ENCODE measurements at places on chromosomes 2 and 18.

DNA sequence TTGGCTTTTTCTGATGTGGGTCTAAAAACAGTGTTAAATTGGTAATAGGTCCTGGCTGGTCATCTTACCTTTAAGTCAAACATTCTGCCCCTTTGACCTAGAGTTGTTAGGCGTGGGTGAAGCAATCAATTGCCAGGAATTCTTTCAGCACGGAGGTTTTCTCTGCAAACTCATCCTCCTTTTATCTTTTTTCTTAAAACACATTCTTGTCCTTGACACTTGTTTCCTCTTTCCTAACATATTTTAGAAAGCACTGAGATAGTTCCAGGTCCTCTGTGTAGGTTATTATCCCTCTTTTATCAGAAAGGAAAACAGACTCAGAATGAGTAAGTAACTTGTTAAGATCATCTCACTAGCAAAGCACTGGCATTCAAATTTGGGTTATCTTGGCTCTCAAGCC lies 18.6 kb upstream of the AP1S3 start:
- DNase-seq = no peak

DNA sequence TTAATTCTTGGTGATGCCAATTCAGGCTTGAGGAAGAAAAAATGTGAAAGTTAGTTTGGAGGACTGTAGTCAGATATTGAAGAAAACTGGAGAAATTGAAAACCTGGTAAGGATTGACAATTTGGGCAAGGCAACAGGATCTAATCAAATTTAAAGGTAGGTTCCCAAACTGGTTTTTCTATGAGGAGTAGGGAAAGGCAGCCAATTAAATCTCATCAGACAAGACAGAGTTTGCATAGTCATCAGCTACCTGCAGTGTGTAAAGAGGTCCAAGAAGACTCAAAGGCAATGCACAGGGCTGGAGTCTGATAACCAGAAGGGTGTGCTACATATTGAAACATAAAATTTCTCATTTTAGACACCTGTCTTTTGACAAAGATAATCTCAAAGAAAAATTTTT lies 16.0 kb upstream of the CAB39 start:
- DNase-seq = no peak

- no peak for DNase-seq
Measured at GRCh38 chr2:65050931-65051330, 5.3 kb upstream of the CEP68 start.

DNA sequence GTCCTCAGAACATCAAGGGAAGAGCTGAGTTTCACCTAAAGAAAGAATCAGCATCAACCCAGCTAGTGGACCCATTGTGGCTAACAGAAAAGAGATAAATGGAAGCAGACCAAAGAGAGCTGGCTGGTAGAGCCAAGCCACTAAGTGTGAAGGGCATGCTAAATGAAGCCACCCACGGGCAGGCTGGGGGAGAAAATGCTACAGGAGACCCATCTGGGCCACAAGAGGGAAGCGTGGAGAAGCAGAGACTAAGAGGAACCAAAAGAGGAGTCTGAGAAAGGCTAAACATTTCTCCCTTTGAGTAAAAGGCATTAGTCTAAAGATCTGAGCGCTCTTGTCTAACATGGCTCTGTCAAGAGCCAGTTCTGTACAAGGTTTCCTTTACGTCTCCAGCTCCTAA lies 15.8 kb downstream of the CWC22 start:
- no peak for DNase-seq

DNA sequence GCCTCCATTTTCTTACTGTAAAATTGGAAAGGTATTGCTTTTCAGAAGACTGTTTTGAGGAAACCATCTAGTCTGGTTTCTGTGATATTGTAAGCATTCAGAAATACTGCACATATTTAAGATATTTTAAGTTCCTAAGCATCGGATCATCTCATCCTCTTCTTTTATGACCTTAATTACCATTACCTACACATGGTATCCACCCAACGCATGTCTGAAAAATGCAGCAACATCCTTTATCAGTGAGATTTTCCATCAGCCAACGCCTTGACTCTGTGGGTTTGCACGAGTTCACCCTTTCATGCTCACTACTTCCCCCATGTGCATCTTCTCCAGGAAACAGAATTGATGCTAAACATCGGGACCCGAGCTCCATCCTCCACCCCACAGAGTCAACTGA lies 84.3 kb downstream of the COL4A4 start:
- no peak for DNase-seq

DNA sequence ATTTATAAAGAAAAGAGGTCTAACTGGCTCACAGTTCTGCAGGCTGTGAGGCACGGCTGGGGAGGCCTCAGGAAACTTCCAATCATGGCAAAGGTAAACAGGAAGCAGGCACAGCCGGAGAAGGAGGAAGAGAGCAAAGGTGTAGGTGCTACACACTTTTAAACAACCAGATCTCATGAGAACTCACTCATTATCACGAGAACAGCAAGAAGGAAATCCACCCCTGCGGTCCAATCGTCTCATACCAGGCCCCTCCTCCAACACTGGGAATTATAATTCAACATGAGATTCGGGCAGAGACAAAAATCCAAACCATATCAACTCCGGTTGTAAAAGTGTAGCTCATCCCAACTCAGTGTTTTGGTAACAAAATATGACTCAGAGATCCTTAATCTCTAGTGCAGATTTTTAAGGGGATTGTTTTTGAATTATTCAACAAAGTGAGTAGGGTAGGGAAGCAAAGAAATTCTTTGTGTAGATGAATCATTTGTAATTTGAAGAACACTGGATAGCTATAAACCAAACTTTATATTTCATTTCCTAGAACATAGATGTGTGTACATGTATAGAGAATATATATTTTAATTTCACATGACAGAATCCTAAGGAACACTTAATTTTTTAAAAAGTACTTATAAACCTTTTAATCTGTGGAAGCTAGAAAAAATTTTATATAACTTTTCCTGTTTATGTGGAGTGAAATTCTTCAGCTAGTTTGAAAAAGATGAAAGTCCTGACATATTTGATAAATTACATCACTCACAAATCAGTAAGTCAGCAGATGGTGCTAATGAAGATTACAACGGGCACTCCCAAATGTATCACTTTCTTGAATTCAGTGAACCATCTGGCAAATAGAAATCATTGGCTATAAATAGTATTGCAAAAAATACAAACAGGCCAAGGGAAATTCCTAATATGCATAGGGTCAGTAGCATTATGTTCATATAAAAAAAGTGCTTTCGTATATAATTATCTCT lies 130.1 kb downstream of the OLA1 start:
- DNase-seq = no peak

GRCh38 chr18:62716619-62717168 lies 1.4 kb downstream of the PHLPP1 start:
- peak; percentile 44 for DNase-seq

DNA sequence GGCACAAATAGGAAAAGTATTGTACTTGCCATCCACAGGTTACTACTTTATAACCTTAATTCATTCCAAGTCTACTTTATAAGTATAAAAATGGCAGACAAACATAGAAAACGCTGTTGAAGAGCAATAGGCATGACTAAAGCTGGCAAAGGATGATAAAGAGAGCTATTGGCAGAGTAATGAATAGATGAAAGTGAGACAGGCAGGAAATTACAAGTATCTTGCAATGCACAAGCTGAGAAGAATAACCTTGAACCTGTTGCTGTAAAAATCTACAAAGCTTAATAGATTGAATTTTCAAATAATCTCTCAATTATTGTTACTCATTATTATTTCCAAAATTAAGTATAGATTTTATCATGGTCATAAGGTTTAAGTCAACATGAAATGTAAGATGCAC lies 8.8 kb downstream of the PELI1 start:
- DNase-seq = no peak

DNA sequence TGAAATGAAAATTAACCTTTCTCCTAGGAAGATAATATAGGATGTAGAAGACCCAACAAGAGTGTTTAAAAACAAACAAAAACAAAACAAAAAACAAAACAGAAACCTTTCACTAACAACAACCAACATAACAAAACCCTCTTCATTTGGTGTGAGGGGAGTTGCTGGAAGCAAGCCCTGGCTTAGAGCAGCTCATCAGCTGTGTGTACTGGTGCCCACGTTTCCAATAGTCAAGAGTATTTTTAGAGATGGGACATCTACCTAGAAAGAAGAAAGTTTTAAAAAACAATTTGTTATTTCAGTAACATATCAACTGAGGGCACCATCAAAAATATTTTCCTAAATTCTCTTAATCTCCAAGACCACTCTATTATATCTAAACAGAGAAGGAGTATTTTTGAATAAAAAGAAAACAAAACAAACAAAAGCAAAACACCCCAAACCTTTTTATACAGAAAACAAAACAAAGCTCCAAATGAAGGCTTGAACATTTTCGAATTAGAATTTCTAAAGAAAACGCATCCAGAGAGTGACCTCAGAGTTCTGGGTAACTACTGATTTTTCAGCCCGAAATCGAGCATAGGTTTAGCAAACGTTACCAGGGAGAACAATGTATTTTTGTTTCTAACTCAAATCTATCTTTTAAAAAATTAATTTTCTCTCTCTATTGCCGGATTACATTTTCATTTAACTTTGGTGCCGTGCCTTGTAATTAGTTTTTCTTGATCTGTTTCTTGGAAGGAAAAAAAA lies 134.6 kb downstream of the INSIG2 start:
- no peak for DNase-seq

- DNase-seq = no peak
Measured at GRCh38 chr18:62790871-62791772, 75.8 kb downstream of the PHLPP1 start.

GRCh38 chr2:197839327-197839726 lies 34.9 kb downstream of the PLCL1 start:
- DNase-seq = no peak

DNA sequence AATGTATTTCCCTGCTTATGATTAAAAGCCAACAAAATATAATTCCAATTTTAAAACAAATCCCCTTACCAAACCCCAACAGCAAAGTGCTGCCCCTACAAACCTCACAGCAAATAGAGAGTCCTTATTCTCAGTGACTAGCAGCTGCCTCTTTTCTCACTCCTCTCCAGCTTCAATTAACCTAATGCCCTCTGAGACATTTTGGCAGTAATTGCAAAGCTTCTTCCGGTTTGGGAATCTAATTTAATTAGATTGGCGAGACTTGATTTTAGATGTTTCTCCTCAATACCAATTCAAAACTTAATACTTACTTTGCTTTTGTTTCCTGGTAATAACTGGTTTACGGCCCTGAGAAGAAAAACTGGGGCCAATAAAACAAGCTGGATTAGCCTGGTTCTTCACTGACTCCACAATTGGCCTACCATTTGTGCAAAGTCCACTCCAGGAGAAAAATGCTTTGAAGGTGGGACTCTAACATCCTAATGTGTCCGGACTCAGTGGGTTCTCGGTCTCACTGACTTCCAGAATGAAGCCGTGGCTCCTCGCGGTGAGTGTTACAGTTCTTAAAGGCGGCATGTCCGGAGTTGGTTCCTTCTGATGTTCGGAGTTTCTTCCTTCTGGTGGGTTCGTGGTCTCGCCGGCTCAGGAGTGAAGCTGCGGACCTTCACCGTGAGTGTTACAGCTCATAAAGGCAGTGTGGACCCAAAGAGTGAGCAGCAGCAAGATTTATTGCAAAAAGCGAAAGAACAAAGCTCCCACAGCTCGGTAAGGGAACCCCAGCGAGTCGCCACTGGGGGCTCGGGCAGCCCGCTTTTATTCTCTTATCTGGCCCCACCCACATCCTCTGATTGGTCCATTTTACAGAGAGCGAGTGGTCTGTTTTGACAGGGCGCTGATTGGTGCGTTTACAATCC lies 52.8 kb downstream of the SLC35F5 start:
- DNase-seq = no peak

DNA sequence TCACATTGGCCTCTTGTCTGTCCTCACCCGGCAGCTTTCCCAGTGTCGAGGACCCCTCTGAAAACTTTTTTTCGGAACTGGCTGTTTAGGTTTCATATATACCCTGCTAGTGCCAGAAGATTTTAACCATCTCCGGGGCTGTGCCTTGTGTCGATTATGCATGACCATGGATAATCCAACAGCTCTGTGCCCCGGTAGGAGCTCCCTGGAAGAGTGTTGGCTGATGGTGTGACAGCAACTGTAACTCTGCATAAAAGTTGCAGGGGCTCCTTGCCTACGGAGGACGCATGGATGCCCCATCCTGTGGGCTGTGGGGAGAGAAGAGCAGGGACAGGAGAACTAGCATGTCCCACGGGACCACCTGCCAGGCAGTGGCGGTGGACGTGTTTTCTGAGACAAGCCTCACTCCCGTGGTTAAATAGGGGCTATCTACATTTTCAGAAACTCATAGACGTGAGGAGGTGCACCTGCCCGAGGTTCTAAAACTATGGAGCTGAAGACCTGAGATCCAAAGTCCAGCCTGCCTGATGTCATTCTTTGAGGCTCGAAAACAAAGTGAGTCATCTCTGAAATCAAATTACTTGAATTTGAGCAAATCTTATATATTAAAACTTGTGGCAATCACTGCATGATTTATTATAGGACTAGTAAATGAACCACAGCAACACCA lies 437.2 kb upstream of the HS6ST1 start:
- DNase-seq = no peak

DNA sequence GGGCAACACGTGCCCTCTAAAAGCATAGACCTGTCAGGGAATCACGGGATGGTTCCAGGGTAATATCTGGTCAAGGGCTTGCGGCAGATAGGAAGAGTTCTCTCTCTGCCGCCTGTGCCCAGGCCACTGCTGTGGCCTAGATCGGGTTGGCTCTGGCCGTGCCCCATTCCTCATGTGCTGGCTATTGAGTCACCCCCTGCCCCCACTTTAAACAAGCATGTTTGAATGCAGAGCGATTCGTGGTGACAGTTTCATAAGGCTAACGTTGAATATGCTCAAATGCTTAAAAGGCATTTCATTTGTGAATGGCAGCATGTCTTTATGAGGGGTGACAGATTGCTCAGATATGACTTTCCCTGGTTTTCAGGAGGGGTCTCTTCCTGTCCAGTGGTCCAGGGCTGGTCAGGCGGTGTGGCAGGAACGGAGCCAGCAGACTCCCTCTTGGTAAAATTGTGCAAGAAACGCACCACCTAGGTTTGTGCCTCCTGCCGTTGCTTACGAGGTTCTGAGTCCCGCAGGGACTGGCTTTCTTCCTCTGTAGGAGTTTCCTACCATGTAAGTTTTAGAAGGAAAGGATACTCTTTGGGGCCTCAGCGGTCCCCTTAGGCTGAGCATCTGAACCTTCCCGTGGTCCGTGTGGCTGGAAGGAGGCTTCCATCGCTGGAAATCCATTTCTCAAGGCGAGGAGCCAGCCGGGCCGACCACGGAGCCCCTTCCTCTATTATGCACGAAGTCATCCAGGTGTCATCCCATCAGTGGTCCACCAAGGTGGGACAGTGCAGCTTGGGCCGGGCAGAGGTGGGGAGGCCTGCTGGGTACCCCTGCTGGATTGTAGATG lies 50.2 kb downstream of the AGAP1 start:
- no peak for DNase-seq

- DNase-seq = no peak
Measured at GRCh38 chr18:23833714-23834113, 144.5 kb downstream of the LAMA3 start.

- DNase-seq = no peak
Measured at GRCh38 chr2:101949304-101949703, 42.5 kb upstream of the IL1R2 start.

- DNase-seq = no peak
Measured at GRCh38 chr2:174009488-174010223, 44.5 kb upstream of the SP3 start.

DNA sequence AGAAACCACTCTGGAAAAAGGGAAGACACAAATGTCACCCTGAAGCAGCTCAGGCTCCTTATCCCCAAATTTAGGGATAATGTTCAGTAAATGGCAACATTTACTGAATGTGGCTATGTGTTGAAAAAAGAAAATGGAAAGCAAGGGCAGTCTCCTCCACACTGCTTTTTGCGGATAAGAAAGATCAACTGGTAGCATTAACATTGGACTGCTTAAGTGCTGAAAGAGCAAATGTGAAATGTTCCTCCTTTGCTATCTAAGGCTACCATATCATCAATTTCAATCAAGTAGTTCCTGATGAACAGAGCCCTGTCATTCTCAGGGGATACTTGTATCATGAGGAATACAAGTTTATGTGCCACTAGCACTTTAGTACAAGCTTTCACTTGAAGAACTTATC lies 12.5 kb downstream of the FBXO11 start:
- DNase-seq = no peak
